ENCODE measurements at places on chromosomes 5 and 9.
A peak's percentile ranks its signal among the peaks of the same experiment; 100 is the strongest.

DNA sequence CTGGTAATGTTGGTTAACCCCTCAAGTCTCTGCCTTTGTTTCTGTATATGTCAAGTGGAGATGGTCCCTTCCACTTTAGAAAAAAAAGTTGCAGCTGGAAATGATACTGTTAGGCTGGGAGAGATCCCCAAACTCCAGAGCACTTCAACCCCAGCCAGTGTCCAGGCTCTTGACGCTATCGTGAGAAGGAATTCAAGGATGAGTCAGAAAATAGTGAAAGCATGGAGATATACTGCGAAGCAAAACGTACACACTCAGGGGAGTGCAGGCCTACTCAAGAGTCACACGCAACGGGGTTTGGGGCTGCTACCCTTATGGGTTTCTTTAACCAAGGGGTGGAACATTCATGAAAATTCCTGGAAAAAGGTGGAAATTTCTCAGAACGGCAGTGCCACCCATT lies 24.9 kb downstream of the KCNV2 start:
- DNase-seq: no peak

DNA sequence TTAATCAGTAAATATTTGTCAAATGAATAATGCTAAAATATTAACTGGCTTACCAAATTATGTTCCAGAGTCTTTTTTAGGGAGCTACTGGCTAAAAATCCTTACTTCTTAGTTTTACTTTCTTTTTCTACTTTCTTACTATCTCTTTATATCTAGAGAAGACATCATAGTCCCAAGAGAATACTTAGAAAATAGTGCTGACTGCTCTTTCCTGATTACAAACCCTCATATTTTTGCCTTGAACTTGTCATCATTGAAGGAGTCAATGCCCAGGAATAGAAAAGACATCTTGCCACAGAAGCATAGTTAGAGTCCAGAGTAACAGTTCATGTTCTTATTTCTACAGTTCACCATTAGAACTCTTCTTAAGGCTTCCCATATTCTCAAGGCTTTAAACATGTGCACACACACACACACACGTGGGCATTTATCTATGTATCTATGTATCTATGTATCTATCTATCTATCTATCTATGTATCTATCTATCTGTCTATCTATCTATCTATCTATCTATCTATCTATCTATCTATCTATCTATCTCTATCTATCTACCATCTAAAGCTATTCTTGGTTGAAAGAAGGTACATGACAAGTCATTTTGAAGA lies 654.3 kb downstream of the ANXA1 start:
- no peak for DNase-seq

GRCh38 chr5:171743436-171744076 lies 42.1 kb upstream of the SMIM23 start:
- DNase-seq: no peak

DNA sequence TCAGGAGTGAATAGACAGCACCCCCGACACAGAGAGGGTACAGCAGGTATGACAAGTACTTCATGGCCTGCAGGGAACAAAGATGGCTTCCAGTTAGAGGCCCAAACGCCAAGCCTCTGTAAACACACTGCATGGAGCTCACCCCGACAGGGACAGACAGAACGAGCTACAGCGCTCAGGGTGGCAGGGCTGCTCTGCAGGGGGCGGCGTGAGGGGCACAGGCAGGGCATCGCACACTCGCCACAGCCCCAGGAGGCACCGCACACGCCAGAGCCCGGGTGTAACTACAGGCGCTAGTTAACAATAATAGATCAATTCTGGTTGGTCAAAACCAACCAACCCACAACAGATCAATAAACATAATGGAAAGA lies 21.1 kb downstream of the CLPTM1L start:
- DNase-seq: no peak

- peak; percentile 19 for DNase-seq
Measured at GRCh38 chr9:21558615-21559401, 76.7 kb upstream of the IFNE start.

GRCh38 chr9:35954942-35955546 lies 2.9 kb downstream of the OR2S2 start:
- peak; percentile 57 for DNase-seq

DNA sequence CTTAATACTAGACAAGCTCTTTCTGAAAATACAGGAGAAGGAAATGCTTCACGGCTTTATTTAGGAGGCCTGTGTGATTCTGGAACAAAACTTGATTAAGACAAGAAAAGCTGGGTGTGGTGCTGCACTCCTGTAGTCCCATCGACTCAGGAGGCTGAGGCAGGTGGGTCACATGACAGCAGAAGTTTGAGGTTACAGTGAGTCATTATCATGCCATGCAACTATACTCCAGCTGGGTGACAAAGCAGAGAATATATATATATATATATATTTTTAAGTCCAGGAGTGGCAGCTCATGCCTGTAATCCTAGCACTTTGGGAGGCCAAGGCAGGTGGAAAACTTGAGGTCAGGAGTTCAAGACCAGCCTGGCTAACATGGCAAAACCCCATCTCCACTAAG lies 33.1 kb upstream of the SPIN1 start:
- peak; percentile 3 for DNase-seq

GRCh38 chr5:162544905-162545304 lies 477.3 kb downstream of the GABRG2 start:
- DNase-seq: no peak

DNA sequence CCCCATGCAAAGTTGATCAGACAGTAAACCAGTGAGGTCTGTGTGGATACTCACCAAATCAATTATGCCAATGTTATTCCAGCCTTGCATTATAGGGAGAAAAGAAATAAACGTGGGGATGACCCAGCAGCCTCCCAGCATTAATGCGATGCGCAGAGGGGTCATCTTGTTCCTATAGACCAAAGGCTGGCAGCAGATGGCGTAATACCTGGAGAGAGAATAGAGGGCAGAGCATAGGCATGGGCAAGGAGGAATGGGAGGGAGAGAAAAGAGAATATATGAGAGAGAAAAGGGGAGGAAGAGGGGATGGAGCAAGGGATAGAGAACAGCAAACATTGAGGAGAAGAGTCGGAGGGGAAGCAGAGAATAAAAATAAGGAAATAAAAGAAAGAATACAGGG lies 131.2 kb downstream of the HTR4 start:
- no peak for DNase-seq

- peak; percentile 84 for DNase-seq
Measured at GRCh38 chr9:112348257-112349007, 15.0 kb upstream of the PTBP3 start.

- DNase-seq: no peak
Measured at GRCh38 chr9:133170716-133171115, 7.0 kb upstream of the GBGT1 start.

DNA sequence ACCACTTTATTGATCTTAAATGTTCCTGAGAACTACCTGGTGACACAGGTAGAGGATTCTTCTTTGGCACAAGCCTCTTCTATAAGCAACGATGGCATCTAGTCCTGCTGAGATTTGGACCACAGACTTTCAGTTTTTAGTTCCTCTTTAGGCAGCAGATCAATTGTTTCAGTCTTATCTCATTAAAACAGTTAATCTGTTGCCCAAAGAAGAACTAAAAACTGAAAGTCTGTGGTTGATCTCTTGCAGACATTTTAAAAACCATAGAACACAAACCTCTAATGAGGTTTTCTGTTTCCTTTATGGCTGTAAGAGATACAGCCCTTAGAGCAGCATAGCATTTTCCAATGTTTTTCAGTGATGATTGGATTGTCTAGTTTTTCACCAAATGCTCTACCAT lies 480.9 kb downstream of the MTRR start:
- DNase-seq: no peak

GRCh38 chr9:109399258-109399767 lies 78.5 kb upstream of the EPB41L4B start:
- DNase-seq: no peak

DNA sequence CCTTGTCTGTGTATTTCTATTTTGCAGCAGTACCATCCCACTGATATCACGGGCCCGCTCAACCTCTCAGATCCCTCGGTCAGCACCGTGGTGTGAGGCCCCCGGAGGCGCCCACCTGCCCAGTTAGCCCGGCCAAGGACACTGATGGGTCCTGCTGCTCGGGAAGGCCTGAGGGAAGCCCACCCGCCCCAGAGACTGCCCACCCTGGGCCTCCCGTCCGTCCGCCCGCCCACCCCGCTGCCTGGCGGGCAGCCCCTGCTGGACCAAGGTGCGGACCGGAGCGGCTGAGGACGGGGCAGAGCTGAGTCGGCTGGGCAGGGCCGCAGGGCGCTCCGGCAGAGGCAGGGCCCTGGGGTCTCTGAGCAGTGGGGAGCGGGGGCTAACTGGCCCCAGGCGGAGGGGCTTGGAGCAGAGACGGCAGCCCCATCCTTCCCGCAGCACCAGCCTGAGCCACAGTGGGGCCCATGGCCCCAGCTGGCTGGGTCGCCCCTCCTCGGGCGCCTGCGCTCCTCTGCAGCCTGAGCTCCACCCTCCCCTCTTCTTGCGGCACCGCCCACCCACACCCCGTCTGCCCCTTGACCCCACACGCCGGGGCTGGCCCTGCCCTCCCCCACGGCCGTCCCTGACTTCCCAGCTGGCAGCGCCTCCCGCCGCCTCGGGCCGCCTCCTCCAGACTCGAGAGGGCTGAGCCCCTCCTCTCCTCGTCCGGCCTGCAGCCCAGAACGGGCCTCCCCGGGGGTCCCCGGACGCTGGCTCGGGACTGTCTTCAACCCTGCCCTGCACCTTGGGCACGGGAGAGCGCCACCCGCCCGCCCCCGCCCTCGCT lies 1.9 kb downstream of the LRRC26 start:
- DNase-seq: no peak

DNA sequence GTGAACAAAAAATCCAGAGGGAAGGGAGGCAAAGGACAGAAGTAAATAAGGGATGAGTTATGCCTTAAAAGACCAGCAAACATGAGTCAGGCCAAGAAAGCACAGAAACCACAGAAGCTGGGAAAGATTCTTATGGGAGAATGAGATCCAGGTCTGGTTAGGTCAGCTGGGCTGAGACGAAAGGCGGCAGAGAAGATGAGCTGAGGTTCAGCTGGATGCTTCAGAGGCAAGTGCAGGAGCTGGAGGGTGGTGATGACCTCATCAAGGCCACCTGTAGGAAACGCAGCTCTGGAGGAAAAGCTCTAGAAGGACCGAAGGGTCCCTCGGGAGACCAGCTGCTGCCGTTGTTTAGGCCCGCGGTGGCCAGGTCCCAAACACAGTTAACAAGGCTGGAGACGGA lies 152.0 kb downstream of the MYO10 start:
- DNase-seq: no peak

GRCh38 chr9:20340511-20340861 lies 281.8 kb downstream of the MLLT3 start:
- DNase-seq: no peak

DNA sequence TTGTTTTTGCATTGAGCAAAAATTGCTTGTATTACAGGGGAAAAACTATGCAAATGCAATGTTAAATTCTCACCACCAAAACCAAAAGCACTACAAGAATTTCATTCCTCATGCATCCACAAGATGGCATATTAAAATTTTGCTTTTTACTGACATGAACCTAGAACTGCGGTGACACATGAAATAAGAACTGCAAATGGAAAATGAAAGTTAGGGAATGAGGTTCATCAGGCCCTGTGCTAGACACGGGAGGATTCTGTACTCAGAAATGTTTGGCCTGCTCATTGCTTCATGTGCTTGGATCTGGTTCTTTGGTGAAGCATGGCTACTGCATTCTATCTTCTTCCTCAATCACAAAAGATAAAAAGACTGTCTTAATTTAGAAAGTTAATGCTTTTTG lies 9.1 kb upstream of the RFK start:
- peak; percentile 25 for DNase-seq

- no peak for DNase-seq
Measured at GRCh38 chr9:79575547-79575946, 3.8 kb downstream of the TLE4 start.

- no peak for DNase-seq
Measured at GRCh38 chr5:161857358-161857757, 9.4 kb downstream of the GABRA1 start.

Measured in CD4-positive, alpha-beta T cell treated with Interleukin-17A for 4 hours (primary cell).